HAP-1 (cell line): ENCODE measurements at places on chromosomes 12 and 14.
A peak's percentile ranks its signal among the peaks of the same experiment; 100 is the strongest.

- no peak for DNase-seq
Observed at GRCh38 chr14:96256407-96256806, 397 bp downstream of the BDKRB1 start.

GRCh38 chr12:113497693-113498092, 26.0 kb upstream of the LHX5 start:
- no peak for DNase-seq

DNA sequence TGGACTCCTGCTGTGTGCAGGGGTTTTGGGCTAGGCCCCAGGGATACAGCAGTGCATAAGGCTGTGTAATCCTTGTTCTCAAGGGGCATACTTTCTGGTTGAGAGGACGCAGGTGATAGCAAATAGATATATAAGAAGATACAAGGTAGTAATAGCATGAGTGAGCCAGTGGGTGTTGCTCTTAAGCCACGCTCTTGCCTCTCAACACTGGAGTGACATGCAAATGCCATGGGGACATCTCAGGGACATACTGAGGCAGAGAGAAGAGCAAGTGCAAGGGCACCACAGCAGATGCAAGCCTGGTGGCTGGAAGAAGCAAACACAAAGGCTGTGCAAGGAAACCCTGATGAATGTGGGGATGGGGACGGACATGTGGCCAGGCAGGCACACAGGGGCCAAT, 223.3 kb downstream of the CHST11 start:
- no peak for DNase-seq

GRCh38 chr12:129570796-129571400, 332.9 kb downstream of the TMEM132D start:
- DNase-seq, result no peak

DNA sequence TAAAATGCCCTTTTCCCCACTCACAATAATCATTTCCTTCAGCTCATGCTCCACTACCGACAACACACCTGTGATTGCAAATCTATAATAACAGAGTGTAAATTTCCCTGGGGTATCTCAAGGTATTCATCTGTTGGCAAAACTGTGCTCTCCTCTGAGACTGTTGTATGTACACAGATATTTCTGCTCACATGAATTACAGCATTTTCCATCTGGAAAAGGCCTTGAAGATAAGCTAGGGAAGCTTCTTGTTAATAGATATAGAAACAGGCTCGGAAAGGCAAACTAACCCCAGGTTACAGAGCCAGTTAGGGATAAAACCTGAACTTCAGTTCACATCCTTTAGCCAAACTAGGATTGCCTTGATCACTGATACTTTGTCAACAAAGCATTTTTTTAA, 210.4 kb upstream of the KRR1 start:
- no peak for DNase-seq

GRCh38 chr14:105529569-105530284, 3.3 kb downstream of the TMEM121 start:
- no peak for DNase-seq

DNA sequence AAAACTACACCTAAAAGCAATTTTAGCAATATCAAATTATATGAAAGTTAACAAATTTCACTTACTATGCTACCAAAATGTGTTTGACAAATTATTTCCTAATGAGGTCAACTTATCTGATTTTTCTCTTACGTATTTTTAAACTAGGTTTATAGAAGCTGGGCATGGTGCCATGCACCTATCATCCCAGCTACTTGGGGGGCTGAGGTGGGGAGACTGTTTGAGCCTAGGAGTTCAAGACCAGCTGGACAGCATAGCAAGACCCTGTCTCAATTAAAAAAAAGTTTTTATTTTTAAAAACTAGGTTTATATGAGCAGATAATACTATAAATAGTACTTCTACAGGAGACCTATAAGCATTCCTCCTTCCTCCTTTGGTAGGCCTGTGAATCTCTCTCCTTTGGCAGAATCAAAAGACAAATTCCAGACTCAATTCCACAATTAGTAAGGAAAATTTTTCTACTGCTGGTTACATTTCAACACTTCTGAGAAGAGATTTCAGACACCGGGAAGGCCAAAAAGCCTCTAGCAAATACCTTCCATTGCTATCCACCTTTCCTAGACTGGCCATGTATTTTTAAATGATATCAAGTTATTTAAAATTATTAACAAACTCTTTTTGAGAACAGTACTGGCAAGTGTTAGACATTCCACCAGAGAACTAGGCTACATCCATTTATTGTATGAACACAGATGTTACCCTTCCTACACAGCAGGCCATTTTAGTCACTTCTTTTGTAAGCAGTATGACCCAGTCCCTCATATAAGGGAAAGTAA, 34.4 kb downstream of the CDK17 start:
- DNase-seq, result no peak

DNA sequence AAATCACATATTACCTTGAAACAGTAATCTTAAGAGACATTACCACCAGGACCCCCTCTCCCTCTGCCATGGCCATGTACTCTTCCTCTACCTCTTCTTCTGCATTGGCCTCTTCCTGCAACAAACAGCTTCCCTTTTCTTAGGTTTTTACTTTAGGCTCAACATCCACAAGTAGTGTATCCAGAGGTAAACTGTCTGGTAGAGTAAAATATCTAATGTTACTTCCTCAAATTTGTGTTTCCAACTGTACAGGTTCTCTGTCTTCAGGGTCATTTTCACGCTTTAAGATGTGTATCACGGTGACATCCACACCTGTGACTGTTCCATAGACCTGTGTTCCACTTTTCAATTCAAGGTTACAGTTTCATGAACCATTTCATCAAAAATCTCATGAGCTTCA, 13.4 kb downstream of the CDK17 start:
- no peak for DNase-seq

GRCh38 chr12:13209436-13210235, 13.1 kb downstream of the EMP1 start:
- DNase-seq, result no peak

GRCh38 chr14:82009076-82009475, 475.4 kb upstream of the SEL1L start:
- no peak for DNase-seq

DNA sequence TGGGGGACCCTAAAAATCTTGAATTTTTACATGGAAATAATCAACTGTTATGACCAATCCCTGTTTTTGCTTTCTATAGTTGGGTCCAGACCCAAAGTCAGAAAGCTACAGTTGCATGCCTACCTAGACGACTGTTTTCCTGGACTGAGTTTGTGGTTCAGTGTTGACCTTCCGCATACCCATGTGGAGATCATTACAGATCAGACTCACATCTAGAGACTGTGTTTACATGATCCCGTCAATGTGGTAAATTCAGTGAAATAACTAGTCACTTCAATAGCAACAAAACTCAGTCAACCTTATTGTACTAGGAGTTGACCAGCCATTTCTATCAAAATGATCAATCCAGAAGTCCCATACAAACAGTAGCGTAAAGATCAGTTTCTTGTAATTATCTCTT, 257.6 kb downstream of the EGLN3 start:
- DNase-seq, result no peak

DNA sequence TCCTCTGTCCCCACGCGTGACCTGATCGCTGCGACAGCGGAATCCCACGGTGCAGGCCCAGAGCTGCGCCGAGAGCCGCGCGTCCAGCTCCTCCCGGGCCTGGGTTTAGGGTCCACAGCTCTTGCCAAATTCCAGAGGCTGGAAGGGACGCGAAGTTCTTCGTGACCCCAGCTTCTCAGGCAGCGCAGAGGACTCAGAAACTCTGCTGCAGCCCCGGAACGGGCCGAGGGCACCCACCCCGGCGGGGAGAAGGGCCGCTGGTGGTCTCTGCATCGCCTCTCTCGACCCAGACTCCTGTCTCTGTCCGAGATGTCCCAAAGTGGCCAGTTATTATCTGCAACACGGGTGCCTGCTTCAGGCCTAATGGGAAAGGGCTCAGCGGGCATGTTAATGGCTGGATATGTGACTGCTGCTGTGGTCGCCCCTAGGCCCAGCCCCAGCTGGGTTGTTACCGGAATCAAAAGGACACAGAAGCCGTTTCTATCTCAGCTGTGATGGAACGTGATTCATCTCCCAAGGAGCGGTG, 236.4 kb downstream of the VRK1 start:
- no peak for DNase-seq

DNA sequence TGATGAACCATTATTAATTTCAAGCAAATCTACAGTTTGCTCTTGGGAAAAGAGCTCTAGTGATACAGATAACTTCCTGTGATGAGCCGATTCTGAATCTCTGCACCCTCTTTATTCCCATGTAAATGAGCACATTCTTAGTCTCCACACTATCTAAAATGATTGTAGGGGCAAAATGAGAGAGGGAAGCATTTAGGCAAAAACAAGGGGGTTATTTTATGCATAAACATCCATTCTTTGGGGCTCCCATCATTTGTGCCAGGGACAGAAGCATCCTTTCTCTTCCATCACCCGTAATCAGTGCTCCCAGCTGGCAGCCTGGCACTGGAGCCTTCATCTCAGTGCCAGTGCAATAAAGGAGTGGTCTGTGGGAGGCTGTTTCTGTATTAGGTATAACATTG, 1.7 kb upstream of the GPD1 start:
- no peak for DNase-seq

GRCh38 chr14:93944348-93945069, 17.4 kb downstream of the FAM181A start:
- no peak for DNase-seq

DNA sequence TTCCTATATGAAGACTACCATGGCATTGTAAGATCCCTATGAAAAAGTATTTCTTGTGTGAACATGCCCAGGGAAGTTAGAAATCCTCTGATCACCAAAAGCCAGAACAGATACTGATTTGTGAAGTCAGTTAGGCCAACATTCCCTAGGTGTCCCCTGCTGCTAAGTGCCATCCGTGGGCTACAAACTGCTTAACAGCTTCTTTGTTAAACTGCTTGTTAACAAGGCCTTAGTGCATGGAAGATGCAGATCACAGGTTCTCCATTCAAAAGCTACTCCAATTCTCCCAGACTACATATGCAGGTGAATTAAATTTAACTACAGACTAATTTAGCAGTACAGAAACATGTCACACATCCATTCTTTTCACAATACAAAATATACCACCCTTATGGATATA, 108.2 kb downstream of the PRICKLE1 start:
- DNase-seq, result peak; percentile 12

DNA sequence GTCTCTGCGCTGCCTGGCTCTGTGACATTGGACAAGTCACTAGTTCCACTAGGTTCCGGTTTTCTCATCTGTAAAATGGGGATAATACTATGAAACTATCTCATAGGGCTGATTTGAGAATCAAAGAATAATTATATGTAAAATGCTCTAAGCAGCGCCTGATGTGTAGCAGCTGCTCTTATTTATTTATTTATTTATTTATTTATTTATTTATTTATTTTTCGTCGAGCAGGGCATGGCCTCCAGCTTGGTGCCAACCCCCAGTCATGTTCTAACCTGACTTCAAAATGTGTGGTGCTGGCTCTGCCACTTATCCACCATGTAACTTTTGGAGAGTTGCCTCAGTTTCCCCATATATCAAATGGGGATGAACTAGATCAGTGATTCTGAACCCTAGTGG, 93.5 kb upstream of the GSC start:
- DNase-seq, result no peak

- no peak for DNase-seq
Observed at GRCh38 chr12:42904683-42905418, 315.3 kb upstream of the PRICKLE1 start.

DNA sequence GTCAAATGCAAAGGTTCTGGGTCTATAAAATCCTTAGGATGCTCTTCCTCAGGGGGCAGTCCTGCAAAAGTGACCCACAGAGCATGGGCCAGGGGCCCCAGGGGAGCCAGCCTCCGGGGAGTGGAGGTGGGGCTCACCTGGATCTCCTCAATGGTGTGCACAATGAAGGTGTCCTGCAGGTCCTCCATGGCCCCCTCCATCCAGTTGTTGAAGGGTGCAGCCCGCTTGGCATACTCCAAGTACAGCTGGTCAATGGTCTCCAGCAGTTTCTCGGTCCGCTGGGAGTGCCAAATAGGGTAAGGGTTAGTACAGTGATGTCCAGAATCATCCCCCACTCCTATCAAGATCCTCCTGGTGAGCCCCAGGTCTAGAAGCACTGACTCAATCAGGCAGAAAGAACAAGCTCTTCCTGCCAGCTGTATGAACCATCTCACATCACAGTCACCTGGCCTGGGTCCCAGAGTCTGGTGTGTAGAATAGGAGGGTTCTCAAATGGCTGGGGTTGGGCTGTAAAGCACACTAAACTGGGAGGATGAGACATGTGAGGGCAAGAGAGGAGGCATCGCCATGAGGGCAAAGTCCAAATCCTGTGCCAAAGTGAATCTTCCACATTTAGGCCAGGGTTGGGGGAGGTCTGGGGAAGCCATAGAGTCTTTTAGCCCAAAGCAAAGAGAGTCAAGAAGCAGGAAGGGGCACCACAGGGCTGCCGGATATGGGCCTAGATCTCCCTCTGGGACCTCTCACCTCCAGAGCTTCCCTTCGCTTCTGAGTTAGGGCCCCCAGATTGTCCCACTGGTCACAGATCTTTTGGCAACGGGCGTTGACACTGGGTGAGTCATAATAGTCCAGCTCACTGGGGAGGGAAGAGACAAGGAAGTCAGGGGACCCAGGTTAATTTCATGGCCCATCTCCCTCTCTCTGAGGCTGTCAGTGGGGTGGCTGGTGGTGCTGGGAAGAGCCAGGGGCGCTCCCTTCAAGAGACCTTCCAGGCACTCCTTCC, 91.5 kb upstream of the ZFP36L1 start:
- no peak for DNase-seq

- no peak for DNase-seq
Observed at GRCh38 chr12:113537046-113537750, 65.5 kb upstream of the LHX5 start.

- peak; percentile 57 for DNase-seq
Observed at GRCh38 chr12:108214486-108214885, 85.4 kb downstream of the WSCD2 start.

GRCh38 chr14:60975551-60975950, 5.3 kb downstream of the TRMT5 start:
- no peak for DNase-seq

DNA sequence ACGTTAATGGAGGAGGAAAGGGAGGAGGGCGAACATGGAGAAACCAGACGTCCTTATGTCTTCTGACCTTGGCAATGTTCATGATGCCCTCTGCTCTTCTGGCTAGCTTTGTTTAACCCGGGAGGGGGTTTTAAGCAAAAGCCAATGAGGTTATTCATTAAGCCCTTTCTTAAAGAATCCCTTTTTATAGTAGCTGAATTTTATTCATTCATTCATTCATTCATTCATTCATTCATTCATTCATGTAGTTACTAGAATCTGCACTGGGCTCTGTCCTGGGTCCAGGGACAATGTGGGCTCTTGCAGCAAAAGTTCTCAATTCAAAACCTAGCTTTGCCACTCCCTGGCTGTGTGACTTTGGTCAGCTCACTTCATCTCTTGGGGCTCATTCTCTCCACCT, 14.0 kb downstream of the LHX5 start:
- DNase-seq, result no peak

GRCh38 chr14:104858811-104859426, 6.1 kb upstream of the CEP170B start:
- DNase-seq, result no peak

GRCh38 chr12:124786061-124786964, 77.4 kb downstream of the SCARB1 start:
- DNase-seq, result peak; percentile 39

DNA sequence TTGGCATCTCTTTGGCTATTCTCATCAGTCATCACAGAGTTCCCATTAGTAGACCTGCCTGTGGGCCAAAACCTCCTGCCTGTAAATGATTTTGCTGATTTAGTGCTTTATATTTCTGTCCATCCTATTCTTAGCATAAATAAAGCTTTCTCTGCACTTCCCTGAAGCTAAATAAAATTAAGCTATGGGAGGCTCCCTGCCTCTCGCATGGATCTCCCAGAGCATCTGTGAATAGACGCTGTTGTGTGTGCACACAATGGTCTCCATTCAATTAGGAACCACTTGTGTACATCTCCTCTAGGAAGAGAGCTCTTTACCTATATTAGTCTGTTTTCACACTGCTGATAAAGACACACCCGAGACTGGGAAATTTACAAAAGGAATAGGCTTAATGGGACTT, 80.4 kb downstream of the PPFIBP1 start:
- DNase-seq, result no peak
